CD4-positive, alpha-beta T cell treated with Interleukin-4 for 1 hour (primary cell): ENCODE measurements at places on chromosomes 6 and 20.

DNA sequence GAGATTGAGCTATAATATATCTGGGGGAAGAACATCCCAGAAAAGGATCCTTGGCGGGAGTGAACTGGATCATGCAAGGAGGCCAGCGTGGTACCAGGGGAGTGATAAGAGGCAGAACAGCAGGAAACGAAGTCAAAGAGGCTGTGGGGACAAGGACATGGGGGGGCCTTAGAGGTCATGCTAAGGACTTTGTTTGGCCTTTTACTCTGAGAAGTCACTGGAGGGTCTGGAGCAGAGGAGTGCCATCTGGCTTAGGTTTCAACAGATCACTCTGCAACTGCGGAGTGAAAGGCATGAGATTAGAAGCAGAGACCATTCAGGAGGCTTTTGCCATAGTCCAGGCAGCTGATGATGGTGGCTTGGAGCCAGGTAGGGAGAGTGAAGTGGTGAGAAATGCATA is 24.3 kb downstream of the MRAP2 start:
- no peak for DNase-seq

GRCh38 chr6:139166238-139166955 is 31.5 kb downstream of the HECA start:
- no peak for DNase-seq

DNA sequence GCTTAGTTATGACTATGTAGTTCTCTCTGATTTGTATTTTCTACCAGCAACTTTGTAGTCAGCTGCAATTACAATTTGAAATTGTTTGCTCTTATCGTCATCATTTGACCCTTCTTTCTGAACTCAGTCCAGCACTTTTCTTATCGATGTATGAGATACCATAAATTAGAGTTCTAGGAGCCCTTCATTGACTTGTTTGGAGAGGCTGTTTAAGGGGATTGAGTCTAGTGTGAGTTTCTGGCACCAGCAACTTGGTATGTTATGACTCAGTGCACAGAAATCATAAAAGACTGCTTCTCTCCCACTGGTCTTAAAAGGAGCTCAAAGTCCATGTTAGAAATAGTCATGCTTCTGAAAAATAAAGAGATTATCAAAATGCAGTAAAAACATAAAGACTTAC is 190.3 kb downstream of the TENT5A start:
- no peak for DNase-seq

DNA sequence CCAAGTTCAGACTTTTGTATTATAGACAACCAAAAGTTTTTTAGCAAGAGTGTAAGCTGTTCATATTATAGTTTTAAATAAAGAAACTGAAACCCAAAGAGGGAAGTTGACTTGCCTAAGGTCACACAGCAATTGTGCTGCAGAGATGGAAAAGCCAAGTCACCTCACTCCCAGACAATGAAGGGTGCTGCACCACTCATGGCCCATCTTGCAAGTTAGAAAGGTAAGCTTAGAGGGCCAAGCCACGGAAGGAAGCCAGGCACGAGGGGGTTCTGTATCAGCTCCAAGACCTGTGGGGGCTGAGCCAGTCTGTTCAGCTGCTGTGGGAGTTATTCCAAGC is 860 bp downstream of the DEFB124 start:
- no peak for DNase-seq

DNA sequence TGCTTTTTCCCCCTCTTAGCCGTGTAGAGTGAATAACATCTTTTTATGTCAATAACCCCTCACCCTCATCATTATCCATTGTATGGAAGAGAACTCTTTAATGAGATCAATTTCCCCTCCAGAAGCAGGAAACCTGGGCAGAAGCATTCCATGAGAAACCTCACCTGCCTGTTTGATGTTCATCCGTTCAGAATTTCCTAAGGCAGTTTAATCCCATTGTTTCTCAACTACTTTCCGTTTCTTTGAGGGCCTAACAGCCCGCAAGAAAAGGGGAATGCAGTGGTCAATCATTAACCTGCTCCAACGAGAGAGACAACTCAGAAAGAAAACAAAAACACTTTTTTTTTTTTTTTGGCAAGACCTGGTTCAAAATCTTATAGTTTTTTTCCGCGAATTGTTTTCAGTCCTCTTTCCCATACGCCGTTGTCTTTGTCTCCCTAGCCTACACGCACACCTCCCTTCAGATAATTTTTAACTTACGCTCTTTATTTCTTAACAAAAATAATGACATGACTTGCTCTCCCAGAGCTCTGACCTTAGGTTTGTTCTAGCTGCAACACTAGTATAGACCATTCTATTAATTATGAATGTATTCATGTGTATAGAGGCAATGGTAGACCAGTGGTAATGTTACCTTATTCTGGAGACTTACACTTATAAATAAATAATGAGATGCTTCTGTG is 25.6 kb upstream of the ID4 start:
- DNase-seq: no peak

- no peak for DNase-seq
Observed at GRCh38 chr6:115551527-115551926, 509.2 kb downstream of the FRK start.

DNA sequence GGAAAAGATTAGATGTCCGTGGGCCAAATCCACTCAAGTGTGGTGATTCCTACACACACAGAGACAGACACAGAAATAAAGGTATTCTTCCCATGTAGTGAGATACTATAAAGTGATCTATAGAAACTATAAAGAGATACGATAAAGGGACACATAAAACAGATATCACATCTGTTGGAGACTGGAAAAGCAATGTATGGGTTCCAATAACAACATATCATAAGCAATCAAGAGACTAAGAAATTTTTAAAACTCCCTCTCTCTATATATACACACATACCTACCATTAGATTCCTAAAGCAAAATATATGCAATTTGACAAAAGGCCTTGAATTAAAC is 5.2 kb downstream of the PPP1R10 start:
- no peak for DNase-seq

DNA sequence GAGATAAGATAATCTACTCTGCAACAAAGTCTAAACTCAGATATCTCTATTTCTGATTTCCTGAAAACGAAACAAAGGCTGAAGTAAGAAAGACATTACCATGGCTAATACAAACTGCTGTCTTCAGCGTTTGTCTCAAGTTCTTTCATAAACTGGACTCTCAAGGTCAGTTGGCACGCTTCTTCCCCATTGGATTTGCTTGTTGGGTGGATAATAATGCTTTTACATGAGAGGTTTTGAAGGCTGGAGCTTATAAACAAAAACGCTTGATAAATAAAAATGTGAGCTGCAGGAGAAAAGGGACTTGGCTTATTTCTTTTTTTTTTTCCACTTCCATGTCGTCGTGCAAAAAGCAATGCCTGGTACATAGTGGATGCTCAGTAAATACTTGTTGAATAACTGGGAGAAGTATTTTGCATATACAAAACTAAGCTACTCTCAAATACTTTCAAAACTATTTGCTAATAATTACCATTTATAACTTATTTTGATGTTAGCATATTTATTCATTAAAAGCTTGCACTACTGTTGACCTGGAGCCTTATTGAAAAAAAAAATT is 65.7 kb upstream of the EEF1A1 start:
- DNase-seq: no peak

GRCh38 chr20:48381353-48382120 is 446.3 kb downstream of the PREX1 start:
- DNase-seq: no peak
